ENCODE measurements at places on chromosomes 5 and 9.

DNA sequence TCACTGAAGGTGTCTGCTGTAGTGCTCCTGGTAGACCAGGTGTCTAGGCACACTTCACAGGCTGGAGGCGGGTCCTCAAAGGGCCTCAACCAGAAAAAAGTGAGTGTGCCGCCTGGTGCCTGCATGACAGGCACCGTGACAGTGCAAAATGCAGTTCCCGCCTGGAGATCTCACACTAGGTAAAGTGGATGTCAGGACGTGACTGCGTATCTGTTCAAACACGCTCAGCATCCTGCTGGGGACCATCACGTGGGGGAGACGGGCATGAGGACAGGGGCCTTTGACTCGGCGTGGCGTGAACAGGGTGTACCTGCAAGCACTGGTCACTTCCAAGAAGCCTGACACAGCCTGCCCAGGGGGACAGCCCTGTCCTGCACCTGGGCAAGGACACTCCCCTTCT is 32.3 kb upstream of the NTNG2 start:
- DNase-seq: no peak

GRCh38 chr9:116765011-116765410 is 77.9 kb downstream of the TRIM32 start:
- no peak for DNase-seq

- no peak for DNase-seq
Observed at GRCh38 chr5:74272831-74273451, 367.6 kb downstream of the ENC1 start.

DNA sequence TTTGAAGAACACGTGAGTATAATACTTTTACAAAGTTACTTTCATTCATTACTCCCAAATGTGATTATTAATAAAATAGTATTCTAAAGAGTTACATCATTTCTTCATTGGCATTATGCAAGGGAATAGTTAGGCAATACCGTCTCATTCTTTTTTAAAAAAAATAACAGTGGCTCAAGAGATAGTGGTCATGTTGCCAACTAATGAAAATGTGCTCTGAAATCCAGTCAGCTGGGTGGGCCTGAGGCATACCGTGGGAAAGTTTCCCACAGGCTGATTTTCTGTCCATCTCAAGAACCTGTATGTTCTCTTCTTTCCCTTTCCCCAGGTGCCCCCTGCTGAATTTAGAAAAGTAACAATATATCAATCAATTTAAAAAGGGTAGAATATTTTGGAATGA is 40.8 kb upstream of the ROPN1L start:
- DNase-seq: no peak

DNA sequence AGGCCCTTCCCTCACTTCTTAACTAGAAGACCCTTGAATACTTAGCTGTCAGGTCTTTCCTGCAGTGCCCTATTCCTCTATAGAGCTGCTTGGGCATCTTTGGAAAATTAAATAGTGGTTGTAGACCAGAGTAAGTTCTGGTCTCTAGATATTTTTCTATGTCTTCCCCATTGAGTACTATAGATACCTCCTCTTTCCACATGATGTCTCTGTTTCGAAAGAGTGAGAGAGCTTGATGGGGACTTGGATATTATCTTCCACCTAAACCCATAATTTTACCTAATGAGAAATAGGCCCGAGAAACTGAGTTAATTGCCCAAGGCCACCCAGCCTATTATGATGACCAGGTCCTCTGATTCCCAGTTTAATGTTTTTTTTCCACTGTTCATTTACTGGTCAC is 40.2 kb downstream of the SPEF2 start:
- no peak for DNase-seq

GRCh38 chr5:103347716-103348423 is 89.3 kb downstream of the MACIR start:
- no peak for DNase-seq

GRCh38 chr9:88653911-88654310 is 118.9 kb downstream of the NXNL2 start:
- DNase-seq: no peak

- no peak for DNase-seq
Observed at GRCh38 chr9:104987743-104988142, 59.8 kb upstream of the ABCA1 start.

DNA sequence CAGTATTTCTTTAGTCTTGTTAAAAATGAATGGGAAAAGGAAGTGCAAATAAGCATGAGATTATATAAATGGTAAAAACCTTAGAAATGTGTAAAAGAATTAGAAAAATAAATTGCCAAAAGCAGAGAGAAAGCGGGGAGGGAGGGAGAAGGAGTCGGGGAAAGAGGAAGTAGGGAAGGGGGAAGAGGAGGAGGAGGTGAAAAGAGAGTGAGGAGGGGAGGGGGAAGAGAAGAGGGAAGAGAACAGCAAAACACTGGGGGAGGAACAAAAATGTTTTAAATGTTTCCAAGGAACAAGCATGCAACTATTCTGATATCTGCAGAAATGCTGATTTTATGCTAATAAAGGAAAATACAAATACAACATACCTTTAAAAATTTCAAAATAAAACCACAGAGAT is 317.5 kb downstream of the PIK3R1 start:
- DNase-seq: no peak

GRCh38 chr5:71492817-71493615 is 37.6 kb downstream of the BDP1 start:
- DNase-seq: no peak

DNA sequence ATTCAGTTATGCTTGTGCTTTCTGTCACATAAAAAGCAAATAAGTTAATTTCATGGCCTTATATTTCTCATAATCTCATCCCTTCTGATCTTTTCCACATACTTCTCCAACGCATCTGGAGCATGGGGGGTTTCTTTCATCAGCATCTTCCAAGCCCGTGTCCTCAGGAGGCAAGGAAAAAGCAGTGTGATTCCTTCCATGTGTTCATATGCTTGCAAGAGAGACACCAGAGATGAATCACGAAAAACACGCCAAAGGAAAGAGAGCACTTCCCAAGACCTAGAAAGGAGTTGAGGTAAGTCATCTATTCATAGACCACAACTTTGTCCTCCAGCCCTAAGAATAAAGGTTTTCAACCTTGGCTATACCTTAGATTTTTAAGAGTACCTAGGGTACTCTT is 26.0 kb upstream of the SVEP1 start:
- DNase-seq: no peak

DNA sequence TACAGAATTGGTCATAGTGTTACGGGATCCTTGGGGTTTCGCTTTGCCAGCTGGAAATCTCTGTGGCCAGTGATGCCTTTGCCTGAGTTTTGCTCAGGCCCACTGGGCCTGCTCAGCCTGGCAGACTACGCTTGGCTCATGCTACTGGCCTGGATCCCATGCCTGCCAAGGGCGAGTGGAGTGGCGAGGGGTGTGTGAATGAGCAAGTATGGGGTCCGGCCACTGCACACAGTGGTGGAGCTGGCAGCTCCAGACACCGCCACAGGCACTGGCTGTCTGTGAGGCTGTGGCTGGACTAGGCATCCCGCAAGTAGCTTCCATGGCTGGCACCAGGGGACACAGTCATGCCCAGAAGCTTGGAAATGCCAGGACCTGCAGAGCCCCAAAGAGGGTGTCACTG is 240.3 kb downstream of the ARRDC3 start:
- DNase-seq: no peak

GRCh38 chr9:70413464-70413798 is 1.0 kb downstream of the KLF9 start:
- DNase-seq: no peak

- DNase-seq: no peak
Observed at GRCh38 chr9:122110100-122110833, 17.2 kb upstream of the TTLL11 start.

- no peak for DNase-seq
Observed at GRCh38 chr9:124266139-124266825, 8.5 kb downstream of the NEK6 start.

- DNase-seq: no peak
Observed at GRCh38 chr9:96875461-96876142, 21.3 kb upstream of the ZNF782 start.

GRCh38 chr9:63859475-63860215 is 1425.4 kb downstream of the FOXD4L5 start:
- peak; percentile 10 for DNase-seq

DNA sequence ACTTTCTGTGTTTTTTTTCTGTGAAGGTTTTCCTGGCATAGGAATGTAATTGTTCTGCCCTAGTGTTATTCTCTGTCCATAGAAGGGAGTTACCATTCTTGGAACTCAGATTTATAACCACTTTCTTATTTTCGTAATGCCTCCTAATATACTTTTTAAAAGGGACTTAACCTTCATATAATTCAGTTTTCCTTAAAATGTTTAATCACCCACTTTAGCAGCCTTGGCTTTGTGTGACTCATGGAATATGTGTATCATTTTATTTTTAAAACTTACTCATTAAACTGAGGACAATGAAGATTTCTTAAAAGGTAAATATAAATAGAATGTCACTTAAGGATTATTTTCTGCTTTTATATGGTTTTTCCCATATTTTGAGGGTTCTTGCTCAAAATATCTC is 50.0 kb downstream of the RAI14 start:
- DNase-seq: no peak

GRCh38 chr5:33925278-33925677 is 10.9 kb upstream of the RXFP3 start:
- DNase-seq: no peak

GRCh38 chr5:139755892-139756671 is 39.5 kb upstream of the PSD2 start:
- no peak for DNase-seq

- no peak for DNase-seq
Observed at GRCh38 chr5:37249815-37250164, 614 bp upstream of the CPLANE1 start.

DNA sequence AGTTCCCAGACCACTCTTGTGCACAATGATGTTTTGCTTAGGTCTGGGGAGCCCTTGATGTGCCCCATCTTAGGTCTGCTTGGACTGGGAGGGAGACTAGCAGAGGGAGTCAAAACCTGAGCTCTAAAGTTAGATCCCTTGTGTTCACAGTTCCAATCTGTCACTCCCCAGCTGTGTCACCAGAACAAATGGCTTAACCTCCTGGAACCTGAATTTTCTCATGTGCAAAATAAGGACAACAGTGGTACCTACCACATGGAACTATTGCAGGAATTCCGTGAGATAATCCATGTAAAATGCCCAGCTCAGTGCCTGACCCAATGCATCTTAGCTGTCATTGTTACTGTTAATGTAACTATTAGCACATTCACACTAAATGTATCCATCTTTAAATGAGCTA is 45.5 kb downstream of the GALNT10 start:
- DNase-seq: no peak

DNA sequence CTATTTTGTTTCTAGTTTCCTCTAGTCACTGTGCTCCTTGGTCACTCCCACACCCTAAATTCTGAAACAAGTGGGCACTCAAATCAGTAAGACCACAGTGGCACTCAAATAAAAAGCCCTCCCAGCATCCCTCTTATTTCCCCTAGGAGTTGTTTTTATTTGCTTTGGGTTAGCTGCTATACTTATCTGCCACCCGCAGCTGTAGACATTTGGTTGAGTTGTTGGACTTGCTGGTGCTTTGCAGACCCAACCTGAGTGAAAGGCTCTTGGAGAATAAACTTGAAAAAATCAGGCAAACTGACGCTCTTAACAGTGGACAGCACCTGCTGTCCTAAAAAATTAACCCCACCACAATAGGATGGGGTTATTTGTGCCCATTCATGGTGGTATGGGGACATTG is 203.0 kb downstream of the SPATA31A6 start:
- no peak for DNase-seq

DNA sequence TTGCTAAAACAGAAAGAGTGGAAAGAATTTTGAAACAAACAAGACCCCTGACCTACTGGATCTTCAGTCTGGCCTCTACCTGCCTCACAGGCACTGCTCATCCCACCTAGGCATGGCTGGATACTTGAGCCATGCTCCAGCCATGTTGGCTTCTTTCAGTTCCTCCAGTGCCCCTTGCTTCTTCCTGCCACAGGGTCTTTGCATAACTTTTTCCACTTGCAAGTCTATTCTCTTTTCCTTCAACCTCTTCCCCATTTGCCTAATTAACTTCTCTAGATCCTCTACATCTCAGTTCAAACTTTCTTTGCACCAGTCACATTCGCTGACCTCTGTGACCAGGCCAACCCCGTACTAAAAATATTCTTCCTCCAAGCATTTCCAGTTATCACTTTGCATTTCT is 50.4 kb downstream of the STARD4 start:
- no peak for DNase-seq

All from activated effector memory CD4-positive, alpha-beta T cell treated with Interleukin-2 at 50 U/mL for 16 hours (primary cell).